Right renal pelvis (tissue), 4 donors: ENCODE measurements at places on chromosomes 16 and 17. TPM values are rescaled to one million over a fixed set of nuclear protein-coding genes. Genes with fewer than 3 reads are reported as not detected.

DNA sequence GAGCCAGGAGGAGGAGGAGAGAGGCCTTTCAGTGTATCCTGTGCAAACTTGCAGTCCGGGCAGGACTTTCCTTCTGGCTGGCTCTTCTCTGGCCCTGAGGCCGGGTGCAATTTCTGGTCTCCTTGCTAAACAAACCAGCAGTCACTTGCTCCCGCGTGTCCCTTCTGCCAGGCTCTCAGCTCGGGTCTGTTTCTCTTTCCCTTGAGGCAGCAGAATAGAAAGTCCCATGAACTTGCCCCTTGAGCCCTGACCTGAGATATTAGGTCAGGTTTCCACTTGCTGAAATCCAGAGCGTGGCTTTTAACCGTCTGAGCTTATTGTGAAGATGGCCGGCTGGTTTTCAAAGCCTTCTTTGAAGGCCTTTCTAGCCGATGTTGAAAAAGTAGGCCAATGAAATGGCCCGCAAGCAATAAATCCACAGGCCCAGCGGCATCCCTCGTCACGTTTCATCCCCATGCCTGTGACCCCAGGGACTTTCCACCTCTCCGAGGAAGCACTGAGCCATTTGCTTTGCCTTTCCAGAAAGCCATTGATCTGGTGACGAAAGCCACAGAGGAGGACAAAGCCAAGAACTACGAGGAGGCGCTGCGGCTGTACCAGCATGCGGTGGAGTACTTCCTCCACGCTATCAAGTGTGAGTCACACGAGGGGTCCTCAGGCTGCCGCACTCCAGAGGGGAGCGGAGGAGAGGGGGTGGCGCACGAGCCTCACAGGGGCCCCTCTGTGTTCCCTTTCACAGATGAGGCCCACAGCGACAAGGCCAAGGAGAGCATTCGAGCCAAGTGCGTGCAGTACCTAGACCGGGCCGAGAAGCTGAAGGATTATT, 4.5 kb downstream of the VPS4A start:
- DNase-seq: no peak

Gene FAHD1
- polyA plus RNA-seq: 35.4 TPM

- no peak for DNase-seq
Observed at GRCh38 chr17:78202666-78203065, 11.4 kb upstream of the BIRC5 start.

Gene NME3
- polyA plus RNA-seq: 23.2 TPM

- no peak for DNase-seq
Observed at GRCh38 chr17:77455111-77455890, 314.5 kb downstream of the SEC14L1 start.

DNA sequence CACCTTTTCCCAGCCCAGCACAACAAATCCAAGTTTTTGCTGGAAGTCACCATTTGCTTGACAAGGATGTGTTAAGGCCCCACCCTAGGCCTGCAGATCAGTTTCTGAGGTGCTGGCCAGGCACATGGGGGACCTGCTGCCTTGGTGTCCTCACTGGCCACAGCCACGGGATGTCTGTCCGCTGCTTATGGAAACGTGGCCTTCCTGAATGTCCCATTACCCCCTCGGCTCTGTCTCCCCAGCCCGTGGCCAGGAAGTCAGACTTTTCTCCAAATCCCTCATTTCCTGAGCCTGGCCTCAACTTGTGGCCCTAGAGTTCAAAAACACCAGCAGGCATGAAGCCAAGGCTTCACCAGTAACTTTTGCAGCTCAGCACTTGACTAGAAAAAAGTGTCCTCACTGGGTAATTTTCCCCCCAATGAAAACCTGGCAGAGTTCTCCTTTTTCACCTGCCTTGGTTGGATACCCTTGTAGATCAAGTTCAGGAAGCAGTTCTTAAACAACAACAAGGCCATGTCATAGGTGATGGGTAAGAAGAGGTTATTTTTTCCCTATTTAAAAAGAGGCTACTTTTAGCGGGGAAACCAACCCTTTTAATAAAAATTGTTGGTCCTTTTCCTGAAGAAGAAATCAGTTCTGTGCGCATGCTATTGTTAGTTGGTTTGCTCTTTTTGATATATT, 80.8 kb downstream of the SOCS1 start:
- no peak for DNase-seq

Gene KIF19
- 0.65 TPM for polyA plus RNA-seq

GRCh38 chr16:68995011-68995504, 110.4 kb upstream of the HAS3 start:
- DNase-seq: no peak

DNA sequence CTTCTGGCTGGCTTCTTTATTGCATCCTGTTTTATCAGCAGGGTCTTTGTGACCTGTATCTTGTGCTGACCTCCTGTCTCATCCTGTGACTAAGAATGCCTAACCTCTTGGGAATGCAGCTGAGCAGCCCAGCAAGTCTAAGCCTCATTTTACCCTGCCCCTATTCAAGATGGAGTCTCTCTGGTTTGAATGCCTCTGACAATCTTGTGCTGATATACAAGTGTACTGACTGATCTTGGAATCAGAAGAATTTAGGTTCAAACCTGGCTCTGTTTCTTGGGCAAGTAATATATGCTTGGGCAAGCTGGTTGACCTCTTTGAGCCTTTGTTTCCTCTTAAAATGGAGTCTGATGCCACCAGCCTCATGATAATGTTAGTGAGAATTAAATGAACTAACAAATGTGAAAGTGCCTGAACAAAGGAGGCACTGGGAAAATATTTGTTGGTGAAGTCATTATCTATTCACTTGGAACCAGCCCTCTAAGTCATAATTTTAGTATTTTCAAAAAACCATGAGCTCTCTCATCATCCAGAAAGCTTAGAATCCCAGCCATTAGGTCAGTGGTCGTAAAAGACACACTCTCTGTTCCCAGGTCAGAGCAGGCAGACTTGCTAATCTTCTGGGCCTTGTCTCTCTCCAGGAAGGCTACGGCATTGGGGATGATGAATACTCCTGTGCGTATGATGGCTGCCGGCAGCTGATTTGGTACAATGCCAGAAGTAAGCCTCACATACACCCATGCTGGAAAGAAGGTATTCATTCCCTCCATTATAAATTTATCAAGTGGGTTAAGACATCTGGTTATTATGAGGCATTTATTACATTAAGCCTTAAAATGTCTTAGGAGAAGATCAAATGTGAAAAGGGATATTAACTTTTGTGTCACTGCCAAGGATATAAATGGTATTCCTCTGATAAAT, 18.1 kb upstream of the ARL2BP start:
- no peak for DNase-seq

Gene PFN1
- 513 TPM for polyA plus RNA-seq

- no peak for DNase-seq
Observed at GRCh38 chr16:83830091-83830768, 22.5 kb downstream of the HSBP1 start.

- DNase-seq: no peak
Observed at GRCh38 chr16:28131743-28132393, 68.4 kb upstream of the GSG1L start.
